GM23248 (cell line): ENCODE measurements at places on chromosomes 3 and 15.

DNA sequence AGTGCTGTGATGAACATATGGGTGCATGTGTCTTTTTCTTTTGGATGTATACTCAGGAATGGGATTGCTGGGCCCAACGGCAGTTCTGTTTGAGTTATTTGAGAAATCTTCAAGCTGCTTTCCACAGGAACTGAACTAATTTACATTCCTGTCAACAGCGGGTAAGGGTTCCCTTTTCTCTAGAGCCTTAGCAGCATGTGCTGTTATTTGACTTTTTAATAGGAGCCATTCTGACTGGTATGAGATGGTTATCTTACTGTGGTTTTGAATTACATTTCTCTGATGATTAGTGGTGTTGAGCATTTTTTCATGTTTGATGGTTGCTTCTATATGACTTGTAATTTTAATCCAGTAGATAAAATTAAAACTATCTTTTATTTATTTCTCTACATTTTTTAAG lies 1168.6 kb upstream of the ALCAM start:
- no peak for DNase-seq

- DNase-seq = peak; percentile 56
These were observed 21.6 kb upstream of the PSTPIP1 start for GRCh38 chr15:76973362-76973743.

- DNase-seq = no peak
These were observed 11.1 kb upstream of the EIF4A2 start for GRCh38 chr3:186772281-186772694.

DNA sequence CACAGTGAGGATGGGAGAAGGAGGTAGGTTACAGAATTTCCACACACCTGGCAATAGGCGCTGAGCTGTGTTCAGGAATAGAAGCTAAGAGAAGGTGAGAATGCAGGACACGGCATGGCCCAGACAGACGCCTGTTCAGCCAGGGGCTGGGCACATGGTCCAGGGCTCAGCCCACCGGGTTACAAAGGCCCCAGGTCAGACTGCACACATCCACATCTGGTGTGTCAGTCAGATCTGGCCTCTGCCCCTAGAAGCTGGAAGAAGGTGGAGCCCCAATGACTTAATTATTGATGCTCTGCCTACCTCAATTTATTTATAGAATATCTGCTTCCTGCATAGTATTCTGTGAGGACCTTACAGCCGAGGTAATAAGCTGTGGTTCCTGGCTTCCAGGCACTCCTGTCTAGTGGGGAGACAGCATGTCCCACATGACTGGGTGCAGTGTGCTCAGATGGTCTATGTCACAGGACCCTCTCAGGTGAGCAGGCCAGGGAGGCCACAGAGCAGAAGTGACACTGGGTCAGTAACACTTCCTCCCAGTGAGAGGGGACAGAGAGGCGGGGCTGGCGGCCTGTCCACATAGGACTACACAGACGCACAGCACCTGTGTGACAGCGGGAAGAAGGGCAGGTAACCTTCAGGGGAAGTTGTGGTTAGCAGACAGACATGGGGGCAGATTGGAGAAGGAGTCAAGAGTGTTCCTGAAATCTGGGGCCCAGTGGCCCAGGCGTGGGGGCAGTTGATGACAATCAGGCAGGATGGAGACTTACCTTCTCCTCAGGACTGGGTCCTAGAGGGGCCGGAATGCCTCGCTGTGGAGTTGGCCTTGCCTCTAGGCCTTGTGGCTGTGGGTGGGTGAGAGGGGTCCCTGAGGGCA lies 38.6 kb upstream of the PLXNA1 start:
- DNase-seq = no peak

GRCh38 chr15:83422081-83422480 lies 25.1 kb upstream of the SH3GL3 start:
- DNase-seq = no peak

DNA sequence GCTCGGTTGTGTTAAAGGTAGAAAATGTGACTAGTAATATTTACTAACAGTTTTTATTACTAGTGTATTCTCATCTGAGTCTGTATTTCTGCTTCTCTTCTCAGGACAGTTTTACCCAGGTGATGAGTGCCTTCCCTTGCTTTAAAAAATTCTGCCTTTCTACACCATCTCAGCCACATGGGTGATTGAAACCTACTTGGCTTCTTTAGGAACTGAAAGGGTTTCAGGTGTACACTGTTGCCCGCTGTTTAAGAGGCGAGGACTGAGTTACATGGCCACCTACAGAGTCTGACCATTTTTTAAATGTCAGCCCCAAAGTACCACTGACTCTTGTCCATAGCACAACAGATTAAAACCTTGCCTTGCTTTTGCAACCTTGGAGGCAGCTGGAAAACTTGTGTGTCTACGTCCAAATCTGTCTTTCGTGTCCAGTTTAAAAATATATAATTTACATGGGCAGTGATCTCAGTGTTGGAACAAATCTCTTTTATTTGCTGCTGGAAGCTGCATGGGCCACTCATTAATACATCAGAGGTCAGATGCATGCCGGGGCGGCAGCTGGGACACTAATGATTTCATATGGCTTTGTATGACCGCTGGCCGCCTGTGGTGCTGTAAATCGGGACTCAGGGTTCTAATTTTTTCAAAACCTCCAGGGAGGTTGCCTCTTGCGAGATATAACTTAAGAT lies 44.6 kb downstream of the TRIM71 start:
- no peak for DNase-seq

DNA sequence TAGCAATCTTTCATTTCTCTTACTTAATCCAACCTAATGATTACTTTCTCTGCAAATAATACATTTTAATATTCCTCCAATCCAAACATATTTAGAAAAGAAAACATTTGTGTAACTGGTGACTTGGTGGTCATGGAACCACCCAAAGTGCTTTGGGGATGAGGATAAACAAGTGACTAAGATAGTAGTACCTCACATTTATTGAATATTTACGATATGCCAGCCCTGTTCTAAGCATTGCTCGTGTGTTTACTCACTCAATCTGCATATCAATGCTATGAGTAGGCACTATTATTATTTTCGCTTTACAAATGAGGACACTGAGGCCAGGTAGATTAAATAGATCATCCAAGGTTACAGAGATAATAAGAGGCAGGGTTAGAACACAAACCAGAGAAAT lies 189.5 kb downstream of the SHOX2 start:
- DNase-seq = peak; percentile 20

DNA sequence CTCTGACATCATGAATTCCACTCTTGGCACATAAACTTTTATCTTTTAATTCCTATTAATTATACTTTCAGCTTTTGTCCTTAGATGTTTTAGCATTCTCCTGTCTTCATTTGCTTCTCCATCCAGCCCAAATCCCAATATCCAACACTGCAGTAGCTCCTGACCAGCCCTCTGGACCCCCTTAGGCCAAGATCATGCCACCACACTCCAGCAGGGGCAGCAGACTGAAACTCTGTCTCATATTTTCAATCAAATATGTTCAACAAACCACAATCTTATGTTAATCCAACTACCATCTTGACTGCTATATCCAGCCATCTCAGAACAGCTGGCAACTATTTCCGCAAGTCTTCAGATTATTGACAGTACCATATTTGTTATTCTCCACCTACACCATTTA lies 315.8 kb upstream of the ROBO2 start:
- no peak for DNase-seq
